Retinal pigment epithelial cell (primary cell): ENCODE measurements at places on chromosomes 16 and 17.

GRCh38 chr17:48551214-48551555, 6.3 kb upstream of the HOXB2 start:
- no peak for DNase-seq

DNA sequence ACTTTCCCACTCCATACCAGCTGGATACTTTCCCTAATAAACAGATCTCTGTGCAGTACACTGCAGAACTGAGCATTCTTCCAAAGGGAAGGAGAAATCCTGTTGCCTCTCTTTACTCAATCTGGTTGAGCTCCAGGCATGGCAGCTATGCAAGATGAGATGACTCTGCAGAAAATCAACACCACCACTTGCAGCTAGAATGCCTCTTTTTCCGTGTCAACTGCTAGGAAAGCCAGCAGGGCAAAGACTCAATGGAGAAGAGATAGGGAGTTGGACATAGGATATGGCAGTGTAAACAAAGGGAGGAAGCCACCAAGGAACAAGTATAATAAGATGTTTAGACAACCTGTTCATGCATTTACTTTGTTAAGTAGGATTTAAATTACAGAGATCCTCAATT, 40.4 kb upstream of the CORO6 start:
- DNase-seq = no peak

DNA sequence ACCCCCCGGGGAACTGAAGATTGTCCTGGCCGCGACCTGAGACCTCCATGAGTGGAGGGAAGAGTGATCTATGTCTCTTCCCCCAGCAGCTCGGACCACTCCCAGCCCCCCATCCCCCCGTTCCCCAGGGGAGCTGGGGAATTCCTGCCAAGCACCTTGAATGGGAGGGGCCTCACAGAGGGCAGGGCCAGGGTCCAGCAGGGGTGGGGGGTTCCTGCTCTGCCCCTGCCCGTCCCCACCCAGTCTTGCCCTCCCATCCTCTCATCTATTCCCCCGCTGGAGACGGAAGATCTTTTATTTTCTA, 9.4 kb downstream of the TUFM start:
- no peak for DNase-seq

DNA sequence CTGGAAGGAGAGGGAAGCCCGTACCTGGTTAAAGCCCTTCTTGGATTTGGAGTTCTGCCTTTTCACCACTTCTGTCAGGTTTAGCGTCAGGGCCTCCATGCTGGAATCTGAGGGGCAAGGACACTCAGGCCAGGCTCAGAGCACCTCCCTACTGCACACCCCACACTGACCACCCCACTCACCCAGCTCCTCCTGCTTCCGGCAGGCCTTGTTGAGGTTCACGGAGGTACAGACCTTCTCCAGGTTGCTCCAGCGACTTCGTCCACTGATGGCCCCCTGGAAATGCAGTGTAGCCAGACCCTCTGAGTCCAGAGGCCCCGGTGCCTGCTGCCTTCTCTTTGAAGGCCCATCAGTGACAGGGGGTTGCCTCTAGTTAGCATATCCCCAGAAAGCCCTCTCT, 14.1 kb upstream of the PIK3R6 start:
- no peak for DNase-seq

DNA sequence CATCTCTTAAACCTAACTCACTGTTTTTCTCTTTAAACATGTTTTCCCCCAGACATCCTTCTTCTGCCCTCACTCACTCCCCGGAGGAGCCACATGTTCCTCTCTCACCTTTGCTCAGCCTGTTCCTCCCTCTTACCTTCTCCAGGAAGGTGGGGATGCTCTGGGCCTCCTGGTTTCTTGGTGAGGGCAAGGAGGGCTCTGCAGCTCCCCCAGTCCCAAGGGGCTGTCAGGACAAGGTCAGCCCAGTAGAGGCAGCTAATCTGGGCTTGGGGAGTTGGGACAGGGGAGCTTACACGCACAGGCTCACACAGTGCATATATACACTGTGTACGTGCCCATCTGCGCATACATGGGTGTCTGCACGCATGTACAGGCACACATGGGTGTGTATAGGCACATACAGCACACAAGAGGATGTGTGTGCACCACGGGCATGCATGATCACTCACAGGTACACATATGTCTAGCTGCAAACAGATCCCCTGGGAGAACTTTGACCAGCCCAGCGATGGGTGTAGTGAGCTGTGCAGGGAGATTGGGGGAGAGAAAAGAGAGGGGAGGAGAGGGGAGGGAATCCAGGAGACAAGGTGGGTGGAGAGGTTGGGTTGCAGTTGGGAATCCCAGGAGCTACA, 28.6 kb upstream of the SPNS3 start:
- no peak for DNase-seq
